ENCODE measurements at places on chromosomes 11 and 22. TPM values are rescaled to one million over a fixed set of nuclear protein-coding genes. Genes with fewer than 3 reads are reported as not detected.

DNA sequence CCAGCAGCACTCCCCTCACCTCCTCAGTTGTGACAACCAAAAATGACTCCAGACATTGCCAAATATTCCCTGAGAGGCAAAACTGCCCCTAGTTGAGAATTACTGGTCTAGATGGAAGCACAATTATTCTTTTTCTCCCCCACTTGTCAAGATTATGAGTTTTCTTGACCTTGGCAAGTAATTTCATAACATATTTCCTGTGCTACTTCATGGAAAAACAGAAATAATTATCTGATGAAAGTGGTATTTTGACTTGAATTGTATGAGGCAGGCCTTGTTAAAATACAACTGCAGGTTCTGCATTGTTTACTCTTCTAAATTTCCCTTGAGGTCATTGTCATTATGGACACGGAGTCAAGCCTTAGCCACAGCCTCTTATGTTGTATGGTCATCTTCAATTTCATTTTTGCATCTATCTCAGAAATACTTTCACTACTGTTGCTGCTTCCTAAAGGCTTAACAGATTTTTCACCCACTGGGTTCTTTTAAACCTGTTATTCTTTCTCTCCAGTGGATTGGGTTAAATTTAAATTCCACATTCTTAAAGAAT, 32.2 kb upstream of the LDLRAD3 start:
- H3K27ac ChIP-seq: no peak overlapping the region
- DNase-seq: no peak
- H3K27me3 ChIP-seq: peaks cover 15% of the 10 kb centered on the region
- no peaks in the 10 kb centered on the region for H3K4me1 ChIP-seq

DNA sequence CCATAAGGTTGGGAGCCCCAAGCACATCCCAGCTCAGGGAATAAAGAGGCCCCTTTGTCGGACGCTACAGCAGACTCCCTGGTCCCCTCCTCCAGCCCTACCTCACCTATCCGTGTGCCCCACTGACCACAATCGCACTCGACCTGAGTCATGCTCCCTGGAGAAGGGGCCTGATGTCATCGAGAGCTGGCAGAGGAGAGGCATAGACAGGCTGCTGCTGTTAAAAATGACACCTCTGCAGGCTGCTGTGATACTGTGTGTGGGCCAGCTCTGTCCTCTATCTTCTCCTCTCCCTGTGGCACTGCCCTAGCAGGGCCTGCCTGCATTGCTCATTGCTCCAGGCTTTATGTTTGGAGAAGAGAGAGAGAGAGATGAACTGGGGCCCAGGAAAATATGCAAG, 123.4 kb upstream of the SYT13 start:
- H3K27ac ChIP-seq: no peak overlapping the region
- no peak for DNase-seq
- no peak overlapping the region for H3K4me3 ChIP-seq
- H3K36me3 ChIP-seq: no peaks in the 10 kb centered on the region
- H3K4me1 ChIP-seq: no peaks in the 10 kb centered on the region

DNA sequence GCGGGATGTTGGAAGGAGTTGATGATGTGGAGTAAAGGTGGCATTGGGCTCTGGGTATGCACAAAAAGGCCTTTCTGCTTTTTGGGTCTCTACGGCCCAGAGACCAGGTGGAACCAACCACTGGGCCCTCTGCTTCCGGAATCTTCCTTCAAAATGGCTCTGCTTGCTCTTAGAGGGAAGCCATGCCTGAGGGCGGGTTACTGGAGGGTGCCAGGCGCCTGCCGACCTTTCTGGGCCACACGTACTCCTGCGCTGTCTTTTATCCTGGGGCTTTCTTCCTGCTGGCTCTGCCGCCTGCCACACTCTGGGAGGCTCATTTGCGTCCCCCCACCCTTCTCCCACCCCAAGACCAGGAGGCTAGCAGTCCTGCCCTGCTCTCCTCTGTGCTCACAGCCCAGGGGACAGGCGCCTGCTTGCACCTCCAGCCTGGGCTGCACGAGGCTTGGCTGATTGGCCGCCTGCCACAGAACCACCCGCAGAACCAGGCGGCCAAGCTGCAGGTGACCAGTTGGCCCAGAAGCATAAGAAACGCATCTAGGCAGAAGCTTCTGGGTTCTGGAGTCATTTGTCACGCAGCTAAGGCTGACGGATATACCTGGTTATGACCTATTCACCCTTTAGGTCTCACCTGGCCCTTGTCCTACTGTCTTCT, 536.9 kb downstream of the TBC1D22A start:
- no peak for DNase-seq
- H3K4me3 ChIP-seq: no peak overlapping the region
- no peak overlapping the region for H3K27ac ChIP-seq
- H3K4me1 ChIP-seq: no peaks in the 10 kb centered on the region
- no peaks in the 10 kb centered on the region for H3K36me3 ChIP-seq

BSX gene
- total RNA-seq: not detected

GRCh38 chr11:62552485-62553079, 6.0 kb upstream of the AHNAK start:
- DNase-seq: peak; percentile 25
- H3K36me3 ChIP-seq: no peaks in the 10 kb centered on the region
- peaks cover 92% of the 10 kb centered on the region for H3K4me1 ChIP-seq
- peak overlapping the region; percentile 86 for H3K27ac ChIP-seq
- H3K27me3 ChIP-seq: peaks cover 3% of the 10 kb centered on the region
